Ascending aorta (tissue), 2 donors: ENCODE measurements at places on chromosomes 1 and 21.

DNA sequence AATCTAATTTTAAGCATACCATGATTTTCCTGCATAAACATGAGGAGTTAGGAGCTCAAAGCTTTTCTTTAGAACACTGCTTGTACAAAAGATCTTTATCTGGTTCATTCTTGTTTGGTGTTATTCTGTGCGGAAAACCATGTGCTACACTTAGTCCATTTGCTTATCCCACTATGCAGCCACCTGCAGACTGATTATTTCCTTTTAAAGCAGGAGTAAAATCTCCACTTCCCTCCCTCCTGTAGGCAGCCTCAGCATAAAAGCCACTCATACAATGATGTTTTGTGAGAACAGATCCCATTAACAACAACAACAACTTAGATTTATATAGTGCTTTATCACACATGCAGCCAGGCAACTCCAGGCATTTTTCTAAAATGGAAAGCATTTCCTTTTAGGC lies 355.3 kb upstream of the NEGR1 start:
- DNase-seq = no peak

DNA sequence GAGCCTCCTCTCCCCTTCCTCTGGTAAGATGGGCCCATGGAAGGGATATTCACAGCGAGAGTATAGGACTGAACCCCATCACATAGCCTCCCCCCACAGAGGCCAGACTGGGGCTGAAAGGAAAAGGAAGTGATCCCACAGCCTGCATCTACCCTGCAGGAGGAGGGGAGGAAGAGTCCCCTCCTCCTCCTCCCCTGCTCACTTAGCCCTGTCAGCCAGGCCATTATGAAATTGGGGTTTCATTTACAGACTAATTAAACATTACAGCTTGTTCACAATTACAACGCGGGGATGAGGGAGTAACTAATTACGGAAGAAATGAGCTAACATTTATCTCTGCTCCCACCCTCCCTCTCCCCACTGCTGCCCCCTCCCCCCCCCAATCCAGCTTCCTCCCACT lies 25.4 kb downstream of the DMAP1 start:
- DNase-seq = no peak

DNA sequence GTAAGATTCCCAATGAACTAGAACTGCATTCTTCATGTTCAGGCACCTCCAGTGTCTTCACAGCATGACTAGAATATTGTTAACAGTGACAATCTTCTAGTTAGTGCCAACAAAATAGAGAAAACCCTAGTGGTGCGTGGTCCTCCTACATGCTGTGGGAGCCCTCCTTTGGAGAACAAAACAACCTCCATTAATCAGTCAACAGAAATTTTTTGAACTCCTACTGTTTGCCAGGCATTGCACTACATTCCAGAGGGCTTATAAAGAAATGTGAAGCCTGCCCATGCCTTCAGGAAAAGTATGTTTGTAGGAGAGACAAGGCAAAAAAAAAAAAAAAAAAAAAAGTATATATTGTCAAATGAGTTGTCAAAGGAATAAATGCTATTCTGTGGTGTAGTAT lies 252.7 kb downstream of the LRRC40 start:
- DNase-seq = no peak

DNA sequence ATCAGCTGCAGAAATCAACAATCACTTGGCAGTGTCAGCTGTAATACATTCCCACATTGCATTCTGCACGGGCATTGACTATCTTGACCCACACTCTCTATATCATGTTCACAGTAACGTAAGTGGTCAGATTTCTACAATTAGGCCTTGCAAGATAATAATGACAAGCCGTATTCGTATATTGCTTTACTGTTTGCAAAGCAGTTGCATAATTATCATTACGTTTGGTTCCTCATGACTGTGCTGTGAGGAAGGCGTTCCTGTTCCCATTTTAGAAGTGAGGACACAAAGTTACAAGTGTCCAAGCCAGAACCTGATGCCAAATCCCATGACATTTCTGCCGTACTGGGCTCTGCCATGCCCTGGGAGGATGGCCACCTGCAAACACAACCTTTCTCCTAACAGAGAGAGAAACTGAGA lies 53.5 kb upstream of the TARBP1 start:
- DNase-seq = peak; percentile 89

DNA sequence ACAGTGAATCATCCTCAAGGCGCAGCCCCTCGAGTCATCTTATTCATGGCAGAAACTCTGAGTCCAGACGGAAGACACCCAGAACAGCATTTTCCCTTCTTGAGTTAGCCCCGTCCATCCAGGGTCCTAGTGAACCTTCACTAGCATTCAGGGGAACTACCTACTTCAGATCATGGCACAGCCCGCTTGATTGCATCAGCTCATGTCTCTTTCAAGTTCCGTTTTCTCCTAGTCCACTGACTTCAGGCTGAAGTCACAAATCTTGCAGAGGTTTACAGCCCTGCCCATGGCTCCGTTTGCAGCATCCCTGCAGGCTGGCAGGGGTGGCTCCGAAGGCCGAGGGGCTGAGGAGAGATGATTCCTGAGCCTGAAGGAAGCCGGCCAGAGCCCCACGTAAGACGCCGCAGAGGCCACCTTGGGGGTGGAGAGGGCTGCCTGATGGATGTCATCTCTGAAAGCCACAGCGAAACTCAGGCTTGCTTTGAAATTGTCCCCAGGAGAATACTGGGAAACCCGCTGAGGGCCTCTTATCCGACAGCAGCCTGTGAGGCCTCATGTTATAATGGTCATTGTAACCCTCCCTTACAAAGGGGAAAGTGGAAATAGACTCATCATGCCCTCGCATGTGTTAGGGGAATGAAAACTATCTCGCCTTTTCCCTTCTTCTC lies 310.2 kb upstream of the AJAP1 start:
- DNase-seq = no peak

DNA sequence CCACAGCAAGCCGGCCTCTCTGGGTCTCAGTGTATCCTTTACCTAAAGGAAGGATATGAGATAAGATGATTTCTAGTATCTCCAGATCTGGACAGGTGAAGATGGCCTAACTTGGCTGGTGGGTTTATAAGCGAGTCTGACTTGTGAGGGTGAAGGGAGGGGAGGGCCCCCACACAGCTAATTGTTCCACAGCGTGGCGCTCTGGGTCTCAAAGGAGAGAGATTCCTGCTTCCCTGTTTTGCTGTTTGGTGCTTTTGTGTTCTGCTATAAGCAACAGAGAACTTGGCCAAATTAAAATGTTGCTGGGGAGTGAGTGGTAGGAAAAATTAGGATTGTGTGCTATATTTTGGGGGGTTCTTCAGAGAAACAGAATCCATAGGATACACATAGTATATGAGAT lies 28.9 kb upstream of the NLRP3 start:
- DNase-seq = no peak

DNA sequence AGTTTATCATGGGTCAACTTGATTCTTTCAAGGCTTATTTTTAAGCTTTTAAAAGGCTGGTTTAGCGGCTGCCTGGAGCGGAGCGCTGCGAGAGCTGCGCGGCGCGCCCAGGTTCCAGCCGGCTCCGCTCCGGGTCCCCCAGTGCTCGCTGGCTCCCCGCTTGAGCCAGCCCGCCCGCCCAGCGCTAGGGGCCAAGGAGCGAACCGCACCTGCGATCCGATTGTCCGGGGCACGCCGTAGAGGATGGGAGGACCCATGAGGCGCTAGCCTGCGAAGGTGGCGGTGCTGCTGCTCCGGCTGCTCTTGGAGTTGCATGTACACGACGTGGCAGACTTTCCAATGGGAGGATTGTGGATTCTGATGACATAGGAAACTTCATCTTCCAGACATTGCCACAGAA lies 9.9 kb upstream of the CFHR4 start:
- DNase-seq = no peak

DNA sequence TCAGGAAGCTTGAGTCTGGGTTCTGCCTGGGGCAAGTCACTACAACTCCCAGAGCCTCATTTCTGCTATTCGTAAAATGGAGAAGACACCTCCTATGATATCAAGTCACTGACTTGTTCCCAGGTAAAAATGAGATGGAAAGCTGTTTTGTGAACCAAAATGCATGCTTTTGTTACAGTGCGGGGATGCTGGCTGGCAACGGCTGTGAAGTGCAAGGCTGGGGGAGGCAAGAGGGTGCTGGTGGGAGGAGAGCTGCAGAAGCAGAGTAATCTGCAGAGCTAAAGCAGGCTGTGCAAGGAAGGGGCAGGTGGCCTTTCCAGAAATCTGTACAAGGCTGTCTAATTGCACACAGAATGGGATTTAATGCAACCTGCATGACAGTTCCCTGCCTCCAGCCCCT lies 150.9 kb downstream of the CNIH3 start:
- no peak for DNase-seq

DNA sequence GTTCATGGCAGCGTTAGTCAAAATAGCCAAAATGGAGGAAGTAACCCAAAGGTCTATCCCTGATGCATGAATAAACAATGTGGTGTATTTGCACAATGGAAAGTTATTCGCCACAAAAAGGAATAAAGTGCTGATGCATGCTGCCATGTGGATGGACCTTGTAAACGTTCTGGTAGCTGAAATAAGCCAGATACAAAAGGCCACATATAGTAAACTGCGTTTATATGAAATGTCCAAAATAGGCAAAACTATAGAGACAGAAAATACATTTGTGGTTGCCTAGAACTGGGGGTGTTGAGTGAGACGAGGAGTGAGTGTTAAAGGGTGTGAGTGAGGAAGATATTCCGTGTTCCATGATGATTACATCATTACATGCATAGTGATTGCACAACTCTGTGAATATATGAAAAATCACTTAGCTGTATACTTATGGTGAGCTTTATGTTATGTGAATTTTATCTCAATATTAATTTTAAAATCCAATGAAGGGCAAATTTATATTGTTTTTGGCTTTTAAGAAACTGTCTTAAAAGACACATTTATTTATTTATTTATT lies 321.3 kb downstream of the KIF26B start:
- DNase-seq = no peak

- no peak for DNase-seq
Measured at GRCh38 chr1:197976368-197976767, 59.2 kb downstream of the LHX9 start.

DNA sequence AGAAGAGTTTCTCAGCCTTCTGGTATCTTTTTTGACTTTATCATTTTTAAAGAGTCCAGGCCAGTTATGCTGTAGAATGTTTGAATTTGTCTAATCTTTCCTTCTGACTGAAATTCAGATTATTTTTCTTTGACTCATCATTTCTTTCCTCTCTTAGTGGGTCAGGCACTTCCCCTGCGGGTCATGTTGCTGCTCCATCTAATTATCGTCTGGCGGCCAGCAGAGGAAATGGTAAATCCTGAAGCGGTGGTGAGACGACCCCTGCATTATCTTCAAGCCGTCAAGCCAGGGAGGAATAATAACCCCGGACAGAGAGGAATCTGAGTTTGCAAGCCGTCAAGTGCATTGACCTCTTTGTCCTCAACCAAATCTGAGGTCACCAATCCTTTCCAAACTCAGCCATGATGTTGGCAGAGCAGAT lies 102.1 kb downstream of the ADSS2 start:
- DNase-seq = no peak

DNA sequence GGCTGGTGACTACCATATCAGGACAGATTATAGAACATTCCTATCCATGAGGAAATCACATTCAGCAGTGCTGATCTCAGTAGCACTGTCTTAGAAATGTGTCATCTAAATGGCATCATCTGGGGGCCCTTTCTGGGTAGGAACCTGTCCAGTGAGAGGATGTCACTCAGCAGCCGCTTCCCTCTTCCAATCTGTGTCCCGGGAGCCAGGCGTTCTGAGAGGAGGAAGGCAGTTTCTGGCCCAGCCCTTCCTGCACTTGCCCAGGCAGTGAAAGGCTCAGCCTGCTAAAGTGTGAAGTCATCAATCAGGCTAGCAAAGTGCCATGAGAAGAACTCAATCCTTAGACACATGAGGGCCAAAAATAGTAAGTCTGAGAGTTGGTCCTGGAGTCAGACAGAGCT lies 25.6 kb downstream of the RAB4A start:
- DNase-seq = no peak

- no peak for DNase-seq
Measured at GRCh38 chr1:150928286-150928685, 2.1 kb downstream of the SETDB1 start.

DNA sequence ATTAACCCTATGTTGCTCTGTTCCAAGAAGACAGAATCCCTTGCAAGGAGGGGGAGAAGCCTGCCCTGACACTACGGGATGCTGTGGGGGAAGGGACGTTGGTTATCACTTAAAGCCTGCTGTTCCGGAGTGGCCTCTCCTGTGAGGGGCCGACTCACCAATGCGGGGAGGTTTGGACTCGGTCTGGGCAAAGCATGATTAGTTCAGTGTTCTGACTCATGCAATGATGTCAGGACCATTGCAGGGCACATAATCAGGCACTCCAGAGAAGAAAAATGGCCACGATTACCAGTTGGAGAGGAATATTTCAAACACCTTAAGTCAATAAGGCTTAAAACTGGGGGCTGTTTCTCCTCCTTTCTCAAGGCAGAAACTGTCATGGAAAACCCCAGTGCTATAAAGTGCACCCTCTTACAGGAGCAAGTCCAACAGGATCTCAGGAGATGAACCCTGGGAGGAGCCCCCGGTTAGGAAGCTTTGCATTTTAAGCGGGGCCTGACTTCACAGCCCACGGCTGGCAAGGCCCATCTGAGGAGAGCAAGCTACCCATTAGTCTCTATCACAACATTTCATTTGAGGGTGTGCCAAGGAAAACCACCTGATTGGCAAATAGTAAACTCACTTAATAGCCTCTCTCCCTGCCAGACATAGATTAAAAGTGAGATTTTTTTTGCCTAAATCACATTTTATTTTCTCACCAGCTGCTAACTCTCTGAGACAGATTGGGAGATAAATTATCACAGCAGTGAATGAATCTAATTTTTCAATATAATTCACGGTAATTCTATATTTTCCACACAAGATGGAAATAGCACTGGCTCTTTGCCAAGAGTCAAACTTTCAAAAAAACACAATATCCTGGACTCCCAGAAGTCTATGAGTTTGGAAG lies 202.5 kb downstream of the C1orf94 start:
- DNase-seq = no peak

- no peak for DNase-seq
Measured at GRCh38 chr21:37618081-37618480, 251.5 kb downstream of the DYRK1A start.

GRCh38 chr21:29462479-29462878 lies 163.8 kb downstream of the BACH1 start:
- DNase-seq = no peak

DNA sequence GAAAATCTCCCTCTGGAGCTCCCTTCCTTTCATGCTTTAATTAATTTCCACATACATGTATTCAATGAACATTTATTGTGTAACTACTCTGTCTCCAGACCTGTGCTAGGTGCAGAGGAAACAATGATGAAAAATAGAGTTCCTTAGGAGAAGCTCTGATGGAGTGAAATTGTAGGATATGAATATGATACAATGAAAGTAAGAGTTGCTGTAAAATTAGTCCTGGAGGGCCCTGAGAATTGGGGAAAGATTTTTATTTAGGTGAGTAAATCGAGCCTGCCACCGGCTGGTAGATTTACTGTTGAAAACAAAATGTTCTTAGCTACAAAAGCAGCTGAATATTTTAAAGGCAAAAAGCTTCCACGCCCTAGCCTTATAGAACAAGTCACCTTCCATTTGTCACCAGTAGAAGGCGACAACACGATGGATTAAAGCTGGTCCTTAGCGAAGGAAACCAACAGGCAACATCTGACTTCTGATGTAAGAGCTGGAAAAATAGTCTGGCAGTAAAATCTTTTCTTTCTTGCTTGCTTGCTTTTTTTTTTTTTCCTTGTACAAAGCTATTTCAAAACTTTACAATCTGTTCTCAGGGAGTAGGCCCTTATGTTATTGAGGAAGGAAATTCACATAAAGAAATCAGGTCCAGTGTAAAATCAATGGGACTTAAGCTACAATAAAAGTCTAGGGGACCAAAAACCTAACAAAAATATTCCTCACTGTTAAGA lies 82.0 kb upstream of the ROR1 start:
- DNase-seq = no peak
